ENCODE measurements at places on chromosomes 5 and 9.
A peak's percentile ranks its signal among the peaks of the same experiment; 100 is the strongest.

DNA sequence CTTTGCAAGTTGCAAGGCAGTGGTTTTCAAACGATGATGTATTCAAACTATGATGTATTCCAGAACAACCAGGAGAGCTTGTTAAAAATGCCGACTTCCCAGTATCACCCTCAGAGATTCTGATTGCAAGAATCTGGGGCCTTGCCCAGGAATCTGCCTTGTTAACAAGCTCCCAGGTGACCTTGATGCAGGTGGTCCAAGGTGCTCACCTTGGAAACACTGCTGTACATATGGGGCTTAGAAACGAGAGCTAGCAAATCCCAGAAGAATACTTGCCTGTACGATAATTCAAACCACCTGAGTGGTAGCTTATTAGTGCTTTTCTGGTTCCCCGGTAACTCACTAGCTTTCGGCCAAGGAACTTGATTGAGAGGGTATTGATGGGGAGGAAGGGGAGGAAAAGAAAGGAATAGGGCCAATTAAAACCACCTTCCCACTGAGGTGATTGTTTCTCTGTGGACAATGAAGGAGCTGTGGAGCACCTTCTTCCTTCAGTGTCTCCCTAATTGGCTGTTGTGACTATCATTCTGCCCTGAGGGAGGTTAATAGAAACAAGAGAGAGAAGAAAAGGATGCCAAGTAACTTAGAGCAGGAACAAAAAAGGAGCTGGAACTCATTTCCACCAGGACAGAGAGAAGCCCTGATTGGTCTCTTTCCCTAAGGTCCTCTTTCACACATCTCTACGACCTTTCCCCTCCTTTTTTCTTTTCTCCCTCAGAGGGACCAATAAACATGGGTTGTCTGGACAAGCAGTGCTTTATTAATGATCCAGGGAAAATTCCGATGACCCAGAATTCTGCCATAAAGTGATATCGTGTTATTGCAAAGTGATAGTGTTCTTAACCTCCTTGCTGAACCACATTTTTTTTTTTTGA, 218.8 kb downstream of the TMEM167A start:
- no peak for DNase-seq

DNA sequence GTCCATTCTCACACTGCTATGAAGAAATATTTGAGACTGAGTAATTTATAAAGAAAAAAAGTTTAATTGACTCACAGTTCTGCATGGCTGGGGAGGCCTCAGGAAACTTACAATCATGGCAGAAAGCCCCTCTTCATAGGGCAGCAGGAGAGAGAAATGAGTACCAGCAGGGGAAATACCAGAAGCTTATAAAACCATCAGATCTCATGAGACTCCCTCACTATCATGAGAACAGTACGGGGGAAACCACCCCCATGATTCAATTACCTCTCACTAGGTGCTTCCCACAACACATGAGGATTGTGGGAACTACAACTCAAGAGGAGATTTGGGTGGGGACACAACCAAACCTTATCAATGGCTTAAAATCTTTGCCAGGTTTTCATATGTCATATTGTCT, 20.3 kb upstream of the TENT4A start:
- DNase-seq = no peak

- no peak for DNase-seq
Measured at GRCh38 chr5:149611326-149611725, 30.0 kb downstream of the ARHGEF37 start.

- no peak for DNase-seq
Measured at GRCh38 chr5:141084487-141084989, 9.9 kb upstream of the PCDHB2 start.

GRCh38 chr5:87877023-87877422, 391.6 kb downstream of the TMEM161B start:
- DNase-seq = no peak

GRCh38 chr5:91307048-91307447, 76.1 kb downstream of the ARRDC3 start:
- no peak for DNase-seq

- DNase-seq = no peak
Measured at GRCh38 chr9:106025453-106025852, 331.1 kb downstream of the TMEM38B start.

- DNase-seq = no peak
Measured at GRCh38 chr9:26537211-26537610, 355.4 kb downstream of the CAAP1 start.

- no peak for DNase-seq
Measured at GRCh38 chr5:92659246-92659645, 921.8 kb downstream of the NR2F1-AS1 start.

GRCh38 chr9:114718801-114719221, 36.8 kb upstream of the TEX48 start:
- peak; percentile 45 for DNase-seq

DNA sequence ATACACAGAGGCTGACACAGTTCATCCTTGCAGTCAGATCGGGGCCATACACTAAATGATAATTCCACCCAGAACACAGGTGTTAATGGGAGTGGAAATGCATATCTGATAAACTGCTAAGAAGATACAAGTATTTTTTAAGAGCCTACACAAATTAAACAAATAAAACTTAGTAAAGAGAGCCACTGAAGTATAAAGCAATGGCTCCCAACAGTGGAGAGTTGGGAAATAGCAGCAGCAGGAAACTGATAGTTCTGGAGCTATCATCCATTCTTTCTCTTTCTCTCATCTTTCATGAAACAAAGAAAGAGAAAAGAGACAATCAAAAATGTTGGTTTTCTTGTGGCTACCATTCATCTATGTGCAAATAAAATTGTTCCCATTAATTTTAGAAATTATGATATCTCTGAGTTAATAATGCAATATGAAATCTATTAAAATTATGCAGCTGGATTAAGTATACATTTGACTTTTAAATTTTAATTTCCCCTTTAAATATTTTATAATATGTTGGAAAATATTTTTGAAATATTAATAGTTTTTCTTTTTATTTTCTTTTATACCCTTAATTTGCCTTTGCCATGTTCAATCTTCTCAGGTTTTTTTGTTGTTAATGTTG, 120.8 kb downstream of the EMB start:
- no peak for DNase-seq

GRCh38 chr5:174418809-174419539, 305.4 kb upstream of the MSX2 start:
- DNase-seq = no peak

DNA sequence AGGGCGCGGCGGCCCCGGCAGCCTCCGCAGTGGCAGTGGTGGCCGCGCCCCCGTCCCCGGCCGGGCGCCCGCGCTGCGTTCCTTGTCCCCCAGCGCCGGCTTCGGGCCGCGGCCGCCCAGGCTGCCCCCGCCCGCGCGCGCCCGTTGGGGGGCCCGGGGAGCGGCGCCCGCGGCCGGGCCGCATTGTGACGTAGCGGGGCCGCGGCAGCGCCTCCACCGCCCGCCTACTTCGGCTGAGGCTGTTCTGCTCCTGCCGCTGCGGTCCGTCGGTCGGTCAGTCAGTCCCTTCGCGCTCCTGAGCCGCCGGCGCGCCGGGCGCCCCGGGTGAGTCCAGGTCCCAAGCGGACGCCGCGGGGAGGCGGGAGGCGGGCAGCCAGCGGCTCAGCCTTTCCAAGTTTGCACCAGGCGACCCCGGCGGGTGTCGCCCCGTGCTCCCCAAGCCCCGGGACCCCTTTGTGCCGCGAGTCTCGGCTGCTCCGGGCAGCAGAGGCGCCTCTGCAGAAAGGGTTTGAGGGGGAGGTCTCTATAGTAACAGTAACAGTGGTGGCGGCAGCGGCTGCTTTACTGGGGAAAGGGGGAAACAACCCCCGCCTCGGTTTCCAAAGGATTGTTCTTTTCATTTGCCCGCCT, at the start of gene SNCAIP:
Gene SNCAIP, plus strand, starts transcription at position 277 of the 630 bp plus-strand sequence. CDS start 78,898 bp downstream, outside the sequence.
- DNase-seq = no peak

DNA sequence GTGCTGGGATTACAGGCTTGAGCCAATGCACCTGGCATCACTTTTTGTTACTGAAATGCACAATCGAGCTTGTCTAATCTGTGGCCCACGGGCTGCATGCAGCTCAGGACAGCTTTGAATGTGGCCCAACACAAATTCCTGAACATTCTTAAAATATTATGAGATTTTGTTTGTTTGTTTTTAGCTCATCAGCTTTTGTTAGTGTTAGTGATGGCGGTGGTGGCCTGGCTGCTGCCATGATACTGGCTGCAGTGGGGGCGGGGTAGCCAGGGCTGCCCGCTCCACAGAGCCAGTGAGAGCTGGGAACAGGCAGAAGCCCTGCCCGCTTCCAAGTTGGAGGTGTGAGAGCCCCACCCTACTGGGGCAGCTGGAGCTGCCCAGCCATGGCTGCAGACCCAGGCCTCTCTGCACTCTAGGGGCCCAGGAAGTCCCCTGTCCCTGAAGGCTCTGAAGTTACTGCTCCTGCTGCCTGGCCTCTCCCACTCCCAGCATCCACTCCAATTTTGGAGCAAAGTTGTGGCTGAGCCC, 76.6 kb upstream of the SHB start:
- DNase-seq = no peak

GRCh38 chr5:56406838-56407237, 173.7 kb upstream of the ANKRD55 start:
- DNase-seq = no peak

GRCh38 chr9:98572796-98573195, 135.9 kb downstream of the GABBR2 start:
- DNase-seq = no peak

DNA sequence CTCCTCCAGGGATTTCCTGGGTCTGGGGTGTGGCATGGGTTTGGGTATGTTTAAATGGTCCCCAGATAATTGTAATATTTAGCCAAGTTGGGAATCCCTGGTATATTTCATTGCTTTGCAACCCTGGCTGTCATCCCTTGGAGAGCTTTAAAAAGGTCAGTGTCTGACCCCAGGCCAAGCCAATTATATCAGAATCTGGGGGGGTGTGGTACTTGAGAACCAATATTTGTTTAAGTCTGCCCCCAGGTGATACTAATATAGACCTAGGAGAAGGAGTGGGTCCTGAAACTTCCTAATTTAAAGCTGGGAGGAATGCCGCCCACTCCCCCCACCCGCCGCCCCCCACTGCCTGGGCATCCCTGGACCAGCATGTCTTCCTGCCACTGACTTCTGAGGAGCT, 38.2 kb upstream of the SLC2A8 start:
- DNase-seq = no peak

- DNase-seq = no peak
Measured at GRCh38 chr9:15469406-15469805, 41.4 kb downstream of the PSIP1 start.

DNA sequence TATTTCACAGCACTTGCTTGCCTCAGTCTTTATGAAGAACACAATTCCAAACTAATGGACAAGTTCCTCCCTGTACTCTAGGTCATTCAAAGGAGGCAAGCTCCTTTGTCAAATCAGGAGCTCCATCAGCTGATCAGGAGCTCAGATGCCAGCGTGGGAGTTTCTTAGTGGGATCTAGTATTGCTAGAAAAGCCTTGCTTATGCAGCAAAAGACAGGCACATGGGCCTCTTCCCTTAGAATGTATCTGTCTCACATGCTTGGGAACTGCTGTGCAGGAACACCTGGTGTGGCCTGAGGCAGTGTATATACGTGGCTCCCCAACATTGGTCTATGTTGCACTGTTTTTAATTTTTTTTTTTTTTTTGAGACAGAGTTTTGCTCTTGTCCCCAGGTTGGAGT, 21.4 kb upstream of the HAVCR1 start:
- no peak for DNase-seq

- peak; percentile 20 for DNase-seq
Measured at GRCh38 chr9:137311171-137311985, 9.3 kb upstream of the NRARP start.

DNA sequence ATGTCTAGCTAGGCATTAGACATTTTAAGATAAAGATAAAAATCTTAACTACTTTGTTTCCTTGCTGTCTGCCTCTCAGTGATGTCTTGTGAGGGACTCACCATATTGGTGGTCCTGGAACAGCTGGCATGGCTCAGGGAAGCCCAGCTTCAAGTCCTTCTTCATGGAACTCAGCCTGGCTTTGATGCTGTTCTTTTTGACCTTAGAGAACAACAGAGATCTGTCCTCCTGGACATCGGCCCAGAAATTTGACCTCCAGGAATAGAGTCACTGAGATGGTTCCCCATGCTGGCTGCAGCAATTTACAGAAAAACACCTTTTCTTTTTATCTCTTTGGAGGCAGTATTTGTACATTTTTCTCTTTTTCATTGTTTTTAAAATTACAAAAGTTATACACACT, 235.5 kb upstream of the WWC1 start:
- DNase-seq = no peak

- DNase-seq = no peak
Measured at GRCh38 chr5:96017951-96018350, 56.3 kb upstream of the ELL2 start.

- DNase-seq = no peak
Measured at GRCh38 chr5:61280205-61280604, 51.9 kb upstream of the ZSWIM6 start.

- no peak for DNase-seq
Measured at GRCh38 chr5:37738865-37739488, 100.9 kb downstream of the GDNF start.

Measured in activated naive CD4-positive, alpha-beta T cell (primary cell).